Activated CD8-positive, alpha-beta memory T cell treated with anti-CD3 and anti-CD28 coated beads for 4 hours (primary cell): ENCODE measurements at places on chromosomes 7 and 10.

GRCh38 chr10:116427671-116428070 is at the start of gene PNLIPRP3:
Gene PNLIPRP3 (plus strand): TSS chr10:116427847. CDS start chr10:116428013, 166 bp downstream.
- DNase-seq, result no peak

GRCh38 chr7:125363873-125364272 is 434.2 kb upstream of the POT1 start:
- DNase-seq, result no peak

GRCh38 chr10:127887541-127888415 is 5.0 kb downstream of the CLRN3 start:
- no peak for DNase-seq

- DNase-seq, result no peak
Observed at GRCh38 chr10:131818510-131819234, 82.1 kb upstream of the PPP2R2D start.

- no peak for DNase-seq
Observed at GRCh38 chr7:96179837-96180236, 142.1 kb downstream of the SLC25A13 start.

- DNase-seq, result no peak
Observed at GRCh38 chr10:36115364-36115763, 473.3 kb upstream of the FZD8 start.

DNA sequence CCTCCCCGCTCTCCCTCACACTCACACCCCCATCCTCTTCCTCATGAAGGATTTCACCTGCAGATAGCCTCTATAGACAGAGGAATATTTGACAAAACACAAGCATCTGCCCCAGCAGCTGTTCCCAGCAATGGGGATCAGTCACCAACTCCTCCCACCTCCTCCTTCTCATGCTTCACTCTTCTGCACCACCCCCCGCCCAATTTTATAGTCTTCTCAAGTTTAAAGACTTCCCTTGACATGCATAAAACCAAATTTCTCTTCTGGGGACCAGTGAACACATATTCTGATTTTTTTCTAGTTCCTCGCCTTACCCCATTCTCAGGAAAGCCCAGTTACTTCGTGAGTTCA is 654.4 kb downstream of the LRMDA start:
- no peak for DNase-seq

- DNase-seq, result no peak
Observed at GRCh38 chr7:82745117-82745516, 301.5 kb upstream of the CACNA2D1 start.

DNA sequence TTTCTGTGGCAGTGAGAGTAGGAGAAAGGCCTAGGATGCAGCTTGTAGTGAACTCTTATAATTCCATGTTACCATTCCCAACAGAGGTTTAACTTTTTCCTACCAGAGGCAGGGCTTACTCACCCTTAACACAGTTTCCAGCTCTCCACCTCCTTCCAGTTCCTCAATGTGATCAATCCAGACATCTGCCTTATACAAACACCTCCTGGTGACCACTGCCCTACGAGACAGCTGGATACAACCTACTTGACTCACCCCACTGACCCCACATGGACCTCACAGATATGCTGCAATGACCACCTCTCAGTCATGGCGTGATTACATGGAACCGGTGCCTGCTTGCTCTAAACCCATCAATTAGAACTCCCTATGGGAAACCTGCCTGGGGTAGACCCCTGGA is 326.5 kb downstream of the TNS3 start:
- no peak for DNase-seq

DNA sequence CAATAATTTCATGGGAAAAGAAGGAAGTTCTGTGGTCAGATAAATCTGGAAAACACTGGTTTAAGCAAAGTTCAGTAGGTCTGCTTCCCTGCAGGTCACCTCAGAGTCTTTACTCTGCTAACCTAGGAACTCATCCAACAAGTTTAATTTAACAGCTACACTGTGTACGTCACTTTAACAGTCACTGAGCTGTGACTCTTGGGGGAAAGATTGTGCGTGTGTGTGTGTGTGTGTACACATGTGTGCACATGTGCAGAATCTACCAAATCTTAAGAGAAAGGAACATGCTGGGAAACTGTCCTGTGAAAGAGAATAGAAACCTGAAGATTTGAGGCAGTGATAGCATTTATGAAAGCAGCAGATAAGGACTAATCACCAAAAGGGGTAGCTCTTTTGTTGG is 62.6 kb downstream of the IKZF1 start:
- no peak for DNase-seq

- no peak for DNase-seq
Observed at GRCh38 chr10:118832241-118832651, 77.5 kb upstream of the CACUL1 start.

GRCh38 chr7:5627745-5628547 is 153.5 kb downstream of the RNF216 start:
- DNase-seq, result no peak

GRCh38 chr7:82098414-82098813 is 328.6 kb upstream of the HGF start:
- no peak for DNase-seq

- DNase-seq, result no peak
Observed at GRCh38 chr7:126605553-126605952, 647.2 kb downstream of the GRM8 start.

GRCh38 chr10:113965683-113966082 is 78.0 kb upstream of the ADRB1 start:
- no peak for DNase-seq

GRCh38 chr10:69344591-69345252 is 66.4 kb downstream of the HK1 start:
- no peak for DNase-seq

DNA sequence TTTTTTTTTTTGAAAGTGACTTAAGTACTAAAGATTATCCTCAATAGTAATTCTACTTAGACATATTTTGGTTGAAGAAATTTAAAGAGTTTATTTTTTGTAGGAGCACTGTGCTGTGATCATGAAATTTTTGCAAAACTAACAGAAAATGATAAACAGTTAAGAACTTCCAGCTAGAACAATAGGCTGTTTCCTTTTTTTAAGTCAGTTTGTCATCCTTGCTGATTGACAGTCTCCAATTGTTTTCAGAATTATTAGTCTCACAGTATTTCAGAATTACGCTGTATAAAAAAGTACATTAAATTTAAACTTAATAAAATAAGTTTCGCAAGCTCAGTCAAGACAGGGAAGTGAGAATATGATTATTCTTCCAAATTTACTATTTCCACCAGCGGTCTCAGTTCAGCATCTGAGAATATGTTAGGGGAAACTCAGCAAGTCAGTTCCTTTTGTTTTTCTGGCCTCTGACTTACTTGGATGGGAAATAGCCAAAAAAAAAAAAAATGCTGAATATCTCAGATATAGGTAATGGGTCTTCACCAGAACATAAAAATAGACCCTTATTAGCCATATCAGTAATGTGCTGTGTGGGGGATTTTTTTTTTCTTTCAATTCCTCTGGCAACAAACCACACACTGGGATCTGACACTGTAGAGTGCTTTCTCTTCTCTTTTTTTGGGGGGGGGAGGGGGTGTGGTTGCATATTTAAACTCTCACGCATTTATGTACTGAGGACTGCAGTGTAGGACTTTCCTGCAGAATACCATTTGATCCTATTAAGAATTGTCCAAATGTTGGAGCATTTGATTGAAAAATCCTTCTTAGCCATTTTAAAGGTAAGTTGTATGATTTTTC is at the start of gene CD36:
CD36 (plus strand) TSS at position 732 of the 855 bp plus-strand sequence. CDS start 8,099 bp downstream, outside the sequence.
- no peak for DNase-seq

- no peak for DNase-seq
Observed at GRCh38 chr7:105346593-105347322, 42.0 kb downstream of the SRPK2 start.

- DNase-seq, result no peak
Observed at GRCh38 chr7:50146692-50147091, 53.6 kb upstream of the ZPBP start.

GRCh38 chr7:25953859-25954258 is 198.1 kb upstream of the NFE2L3 start:
- no peak for DNase-seq

DNA sequence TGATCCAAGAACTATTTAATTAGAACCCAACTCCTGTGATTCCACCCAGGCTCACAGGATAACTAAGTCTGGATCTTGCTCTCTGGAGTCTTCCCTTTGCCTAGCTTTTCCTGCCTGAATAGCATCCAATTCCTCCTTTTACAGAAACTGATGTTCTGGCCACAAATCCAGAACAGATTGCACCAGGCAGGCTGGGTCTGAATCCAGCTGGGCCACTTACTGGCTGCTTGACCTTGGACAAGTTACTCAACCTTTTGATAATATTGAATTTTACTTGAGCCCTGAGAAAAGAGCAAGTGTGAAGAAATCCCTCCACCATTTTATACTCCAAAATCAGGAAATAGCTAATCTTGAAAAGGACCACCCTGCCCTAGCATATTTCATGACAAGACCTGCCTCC is 55.5 kb upstream of the SLC35G1 start:
- DNase-seq, result no peak

GRCh38 chr10:54962134-54962900 is 161.3 kb upstream of the PCDH15 start:
- DNase-seq, result no peak

GRCh38 chr7:30365621-30366020 is 81.2 kb downstream of the ZNRF2 start:
- DNase-seq, result no peak

DNA sequence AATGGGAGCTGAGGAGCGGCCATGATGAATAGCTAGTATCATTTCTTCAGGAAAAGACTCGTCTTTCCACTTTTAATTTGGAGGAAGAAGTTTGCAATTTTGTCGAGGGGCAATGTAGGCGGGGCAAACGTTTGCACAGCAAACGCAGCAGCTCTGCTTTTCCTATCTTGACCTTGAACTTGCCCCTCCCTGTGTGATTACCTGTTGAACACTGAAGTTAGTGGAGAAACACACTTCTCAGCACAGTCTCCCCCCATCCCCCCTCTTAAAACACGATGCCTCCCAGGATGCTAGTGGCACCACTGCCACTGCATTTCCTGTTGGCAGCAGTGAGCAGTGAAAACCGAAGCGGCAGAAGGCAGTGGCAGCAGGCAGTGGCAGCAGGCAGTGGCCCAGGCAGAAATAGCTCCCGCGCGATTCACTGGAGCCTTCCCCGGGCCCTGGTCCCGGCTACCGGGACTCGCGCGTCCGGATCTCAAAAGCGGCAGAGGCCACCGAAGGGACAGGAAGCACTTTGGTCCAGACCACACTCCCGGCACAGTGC is at the start of gene EPDR1:
EPDR1 (plus strand) TSS at position 336 of the 544 bp plus-strand sequence. CDS start 300 bp downstream, outside the sequence.
- DNase-seq, result no peak

DNA sequence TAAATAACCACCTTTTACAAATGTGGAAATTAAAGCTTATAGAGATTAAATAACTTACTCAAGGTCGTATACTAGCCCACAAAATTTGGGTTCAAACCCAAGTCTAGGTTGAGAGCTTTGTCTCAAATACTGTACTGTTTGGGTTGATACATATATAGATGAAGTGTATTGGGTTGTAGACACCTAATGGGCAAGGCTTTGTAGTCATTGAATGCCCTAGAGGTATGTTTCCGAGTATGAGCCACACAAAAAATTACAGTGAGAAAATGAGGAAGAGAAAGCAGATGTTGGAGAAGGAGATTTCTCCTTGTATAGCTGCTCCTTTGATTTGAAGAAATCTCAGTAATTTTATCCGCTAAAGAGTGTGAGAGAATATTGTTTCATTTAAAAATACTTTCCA is 60.6 kb downstream of the C1GALT1 start:
- no peak for DNase-seq

DNA sequence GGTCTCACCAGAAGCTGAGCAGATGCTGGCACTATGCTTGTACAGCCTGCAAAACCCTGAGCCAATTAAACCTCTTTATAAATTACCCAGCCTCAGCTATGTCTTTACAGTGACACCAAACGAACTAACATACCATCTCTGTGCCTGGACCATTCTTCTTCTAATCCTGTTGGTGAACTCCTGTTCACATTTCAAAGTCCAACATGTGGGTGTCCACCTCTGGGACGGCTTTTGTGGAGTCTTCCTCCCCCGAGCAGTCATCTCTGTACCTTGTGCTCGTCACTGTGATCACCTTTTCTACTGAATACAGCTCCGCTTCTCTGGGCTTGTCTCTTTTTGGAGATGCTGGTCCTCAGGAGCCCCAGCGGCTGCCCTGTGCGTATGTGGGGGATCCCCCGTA is 7.4 kb upstream of the ESYT2 start:
- DNase-seq, result no peak

DNA sequence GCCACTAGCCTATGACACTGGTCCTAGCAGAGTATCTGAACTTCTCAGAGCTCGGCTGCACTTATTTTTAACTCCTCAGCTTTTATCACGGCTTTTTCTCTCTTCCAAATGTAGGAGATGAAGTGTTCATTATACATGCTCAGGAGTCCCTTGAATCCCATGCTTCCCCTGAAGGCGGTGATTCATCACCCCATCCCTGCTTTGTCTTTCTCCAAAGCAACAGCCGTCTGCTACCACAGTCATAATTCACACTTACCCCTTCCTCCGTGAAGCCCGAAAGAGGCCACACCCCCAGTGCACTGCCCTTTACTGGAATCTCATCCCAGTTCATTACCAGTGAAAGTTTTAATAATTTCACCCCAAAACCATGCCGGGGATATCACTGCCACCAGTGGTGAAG is 301.5 kb upstream of the SHH start:
- no peak for DNase-seq

DNA sequence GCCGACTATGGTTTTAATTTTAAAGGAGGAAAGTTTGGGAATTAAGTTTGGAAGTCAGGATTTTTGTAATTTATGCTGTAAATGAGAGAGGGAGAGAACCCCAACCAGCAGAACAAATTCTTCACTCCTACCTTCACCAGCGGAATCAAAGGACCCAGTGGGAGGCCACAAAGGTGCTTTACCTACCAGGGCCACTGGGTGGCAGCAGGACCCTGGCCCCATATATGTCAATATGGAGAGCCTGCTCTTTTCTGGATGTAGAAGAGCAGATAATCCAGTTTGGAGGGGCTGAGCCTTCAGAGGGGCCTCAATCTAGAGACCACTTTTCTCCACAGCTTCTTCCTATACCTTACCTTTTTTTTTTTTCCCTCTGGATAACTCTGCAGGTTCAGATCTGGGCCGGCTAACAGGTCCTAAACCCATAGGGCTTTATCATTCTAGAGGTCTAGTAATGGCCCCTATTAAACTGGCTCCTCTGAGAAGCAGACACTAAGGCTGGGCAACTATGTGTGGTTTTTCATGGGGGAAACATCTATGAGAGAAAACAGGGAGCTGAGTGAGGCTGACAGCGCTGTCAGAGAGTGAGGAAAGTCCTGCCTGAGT is 8.5 kb upstream of the SCD start:
- DNase-seq, result peak; percentile 67

GRCh38 chr7:13152755-13153154 is 465.3 kb downstream of the ARL4A start:
- no peak for DNase-seq
